ENCODE measurements at places on chromosomes 3 and 15.

DNA sequence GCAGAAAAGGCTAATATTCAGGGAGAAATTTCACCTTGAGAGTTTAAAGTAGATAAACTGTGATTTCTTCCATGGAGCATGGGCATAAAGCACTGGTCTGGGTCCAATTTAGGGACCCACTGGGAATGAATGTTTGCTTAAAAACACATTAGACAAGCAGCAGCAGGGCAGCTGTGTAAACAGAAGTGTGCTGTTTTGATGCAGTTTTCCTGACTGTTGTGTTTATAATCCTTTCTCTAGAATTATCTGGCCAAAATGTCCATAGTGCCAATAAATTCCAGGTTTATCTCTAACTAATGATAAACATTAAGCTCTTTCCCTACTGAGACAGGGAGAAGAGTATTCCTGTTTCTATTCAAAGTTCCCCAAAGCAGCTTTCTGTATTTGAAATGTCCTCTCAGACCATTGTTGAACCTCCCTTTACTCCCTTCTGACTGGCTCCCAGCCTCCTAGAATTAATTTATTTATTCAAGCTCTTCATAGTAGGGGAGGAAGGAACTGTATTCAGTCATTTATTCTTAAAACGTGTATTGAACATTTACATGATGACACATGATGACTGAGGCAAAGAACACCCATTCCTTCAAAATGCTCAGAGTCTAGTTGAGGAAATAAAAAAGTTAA is 7.0 kb upstream of the TM4SF18 start:
- peak; percentile 37 for DNase-seq

DNA sequence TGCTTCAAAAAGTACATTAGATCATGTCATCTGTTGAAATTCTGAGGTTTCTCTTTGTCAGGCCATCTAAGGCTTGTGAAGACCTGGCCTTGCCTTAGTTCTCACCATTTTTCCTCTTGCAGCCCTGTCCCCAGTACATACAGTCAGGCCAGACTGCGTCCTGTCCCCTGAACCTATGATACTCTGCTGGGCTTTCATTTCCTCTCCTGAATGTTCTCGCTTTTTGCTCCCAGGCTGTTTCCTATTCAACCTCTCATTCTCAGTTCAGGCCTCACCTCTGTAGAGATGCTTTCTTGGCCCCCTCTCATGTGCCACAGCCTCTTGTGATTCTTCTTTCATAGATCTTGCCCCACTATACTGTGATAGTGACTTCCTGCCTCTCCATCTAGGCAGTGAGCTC is 648.8 kb upstream of the KCNMB2 start:
- no peak for DNase-seq

GRCh38 chr3:10708216-10708893 is 107.7 kb upstream of the SLC6A11 start:
- no peak for DNase-seq

- no peak for DNase-seq
Observed at GRCh38 chr15:87733541-87733941, 523.0 kb downstream of the NTRK3 start.

- peak; percentile 60 for DNase-seq
Observed at GRCh38 chr3:149638228-149639092, 19.4 kb downstream of the WWTR1 start.

GRCh38 chr3:118526758-118527513 is 507.7 kb downstream of the IGSF11 start:
- no peak for DNase-seq
